ENCODE measurements at places on chromosomes 4 and X. TPM values are rescaled to one million over a fixed set of nuclear protein-coding genes. Genes with fewer than 3 reads are reported as not detected.

FAM47E gene
- total RNA-seq: 17.5 TPM

CD40LG gene
- not detected for total RNA-seq

FREM3 gene
- total RNA-seq: 3.2 TPM

RHOXF1 gene
- total RNA-seq: not detected

ARAP2 gene
- total RNA-seq: 78.2 TPM

COL25A1 gene
- total RNA-seq: 62.1 TPM

CYTL1 gene
- total RNA-seq: 0.69 TPM

ART3 gene
- total RNA-seq: 5.1 TPM

CCSER1 gene
- total RNA-seq: 155 TPM

XG gene
- total RNA-seq: not detected

POU4F2 gene
- not detected for total RNA-seq

EVC2 gene
- 1.8 TPM for total RNA-seq

KLHL15 gene
- total RNA-seq: 30.2 TPM

ERCC6L gene
- total RNA-seq: 1.4 TPM

FAM149A gene
- 36.4 TPM for total RNA-seq

TEX13B gene
- not detected for total RNA-seq

SPINK2 gene
- not detected for total RNA-seq
